ENCODE measurements at places on chromosomes 12 and 14. TPM values are rescaled to one million over a fixed set of nuclear protein-coding genes. Genes with fewer than 3 reads are reported as not detected.
A peak's percentile ranks its signal among the peaks of the same experiment; 100 is the strongest.

Gene VWF
- total RNA-seq, result 238 TPM

Gene GLS2
- total RNA-seq, result 0.40 TPM

Gene IKZF4
- 7.0 TPM for total RNA-seq

- DNase-seq, result no peak
Observed at GRCh38 chr12:13749389-13749788, 232.0 kb downstream of the GRIN2B start.

DNA sequence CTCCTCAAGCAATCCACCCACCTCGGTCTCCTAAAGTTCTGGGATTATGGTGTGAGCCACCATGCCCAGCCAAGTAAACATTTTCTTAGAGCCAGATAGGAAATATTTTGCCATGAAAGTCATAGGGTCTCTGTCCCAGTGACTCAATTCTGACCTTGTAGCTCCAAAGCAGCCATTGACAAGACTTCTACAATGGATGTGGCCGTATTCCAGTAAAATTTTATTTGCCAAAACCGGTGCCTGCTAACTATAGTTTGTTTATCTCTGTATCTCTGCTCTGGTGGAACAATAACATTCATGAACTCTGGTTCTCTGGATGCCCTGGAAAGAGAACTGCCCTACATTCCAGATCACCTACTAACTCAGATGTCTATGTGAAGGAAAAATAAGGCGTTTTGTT, 54.6 kb upstream of the USP44 start:
- DNase-seq, result no peak

DNA sequence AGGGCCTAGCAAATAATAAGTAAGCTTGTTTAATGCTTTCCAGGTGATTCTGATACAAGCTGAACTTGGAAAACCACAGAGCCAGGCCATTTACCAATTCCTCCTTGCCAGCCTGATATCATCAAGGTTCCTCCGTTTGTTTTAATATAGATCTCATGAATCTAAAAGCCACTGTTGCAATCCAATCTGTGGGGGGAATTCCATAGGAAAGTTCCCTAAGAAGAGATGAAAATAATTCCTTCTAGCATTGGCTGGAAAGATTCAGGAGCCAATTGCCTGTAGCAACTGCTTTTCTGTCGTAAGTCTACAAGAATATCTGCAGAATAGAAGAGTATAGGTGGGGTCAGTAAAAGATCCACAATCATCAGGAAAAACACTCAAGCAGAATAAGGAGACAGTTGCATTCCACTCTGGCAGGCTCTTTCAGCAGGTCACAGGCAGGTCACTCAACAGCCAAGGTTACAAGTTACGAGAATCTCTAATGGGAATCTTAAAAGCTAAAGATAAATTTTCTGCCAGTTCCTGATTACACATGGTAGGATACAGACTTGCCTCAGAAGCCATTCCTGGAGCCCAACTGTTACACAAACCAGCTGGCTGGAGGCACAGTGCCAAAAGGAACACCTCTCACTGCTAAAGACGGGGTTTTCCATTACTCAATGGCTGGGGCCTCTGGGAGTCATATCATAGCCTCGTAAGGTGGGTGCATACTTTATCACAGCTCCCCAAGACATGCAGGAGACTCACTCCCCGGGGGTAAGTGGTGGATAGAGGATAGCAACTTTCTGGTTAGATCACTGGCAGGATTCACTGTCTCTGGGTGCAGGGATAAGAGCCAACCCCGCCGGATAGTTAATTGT, 43.6 kb downstream of the FGD6 start:
- peak; percentile 78 for DNase-seq

DNA sequence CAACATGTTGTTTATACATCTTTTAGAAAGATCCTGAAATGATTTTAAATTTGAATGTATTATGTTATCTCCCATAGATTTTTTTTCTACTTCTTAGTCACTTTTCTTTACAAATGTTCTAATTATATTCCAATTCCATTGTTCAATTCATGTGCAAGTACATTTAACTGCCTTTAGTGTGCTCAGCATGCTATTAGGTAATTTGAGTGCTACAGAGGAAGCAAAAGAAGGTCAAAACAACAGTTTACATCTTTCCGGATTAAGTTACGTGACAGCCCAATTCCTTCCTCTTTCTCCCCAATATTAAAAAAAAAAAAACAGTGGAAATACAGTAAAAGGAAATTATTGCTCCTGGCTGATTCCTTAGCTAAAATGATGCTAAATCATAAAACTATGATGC, 98.3 kb downstream of the RTN1 start:
- DNase-seq, result no peak

- DNase-seq, result no peak
Observed at GRCh38 chr12:57887631-57888408, 41.3 kb upstream of the CTDSP2 start.

All from Right ventricle myocardium superior (tissue), 1 donor.